ENCODE measurements at places on chromosomes 11 and 22.

DNA sequence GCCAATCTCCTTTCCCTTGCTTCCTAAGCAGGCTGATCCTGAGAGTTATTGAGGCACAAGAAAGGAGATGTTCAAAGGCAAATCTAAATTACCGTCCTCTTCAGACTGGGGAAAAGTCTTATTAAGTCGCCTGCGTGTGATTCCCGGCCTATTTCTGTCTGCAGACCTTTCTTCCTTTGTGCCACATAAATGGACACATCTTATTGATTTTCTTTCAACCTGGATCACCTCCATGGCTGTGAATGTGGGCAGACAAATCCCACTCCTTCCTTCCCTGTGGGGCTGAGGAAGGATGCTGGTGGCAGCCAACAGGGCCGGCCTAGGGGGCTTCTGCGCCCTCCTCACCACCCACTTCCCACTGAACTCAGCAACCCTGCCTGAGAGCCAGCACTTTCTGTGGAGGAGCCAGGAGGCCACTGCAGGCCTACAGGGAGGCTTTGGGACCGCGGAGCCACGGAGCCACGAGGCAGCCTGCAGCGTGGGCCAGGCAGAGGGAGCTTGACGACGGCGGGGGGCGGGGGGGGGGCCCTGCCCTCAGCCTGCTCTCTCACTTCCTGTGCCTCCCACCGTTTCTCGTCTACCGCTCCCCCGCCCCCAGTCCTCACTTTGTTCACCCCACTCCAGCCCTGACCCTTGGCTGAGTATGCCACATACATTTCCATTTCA, 73.6 kb upstream of the LMO1 start:
- no peak for DNase-seq

DNA sequence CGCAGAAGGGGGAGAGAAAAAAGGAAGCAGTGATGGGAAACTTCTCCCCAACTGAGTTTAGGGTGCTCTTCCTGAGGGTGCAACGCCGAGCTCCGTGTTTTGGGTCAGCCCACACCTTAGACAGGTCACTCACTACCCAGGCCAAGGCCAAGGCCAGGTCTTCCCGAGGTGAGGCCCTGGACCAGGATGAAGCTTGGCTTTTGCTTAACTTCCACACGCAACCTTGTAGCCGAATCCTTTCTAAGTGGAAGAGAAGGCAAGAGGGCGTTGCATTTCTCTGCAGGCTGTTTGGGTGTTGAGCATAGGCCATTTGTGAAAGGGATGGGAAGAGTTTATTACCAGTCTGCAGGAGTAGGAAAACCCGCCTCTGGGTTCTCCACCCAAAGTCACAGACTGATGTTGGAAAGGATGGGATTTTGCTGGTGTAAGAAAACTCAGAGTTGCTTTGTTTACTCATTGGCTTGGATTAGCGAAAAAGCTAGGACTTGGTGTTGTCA, 1.5 kb downstream of the KREMEN1 start:
- no peak for DNase-seq

DNA sequence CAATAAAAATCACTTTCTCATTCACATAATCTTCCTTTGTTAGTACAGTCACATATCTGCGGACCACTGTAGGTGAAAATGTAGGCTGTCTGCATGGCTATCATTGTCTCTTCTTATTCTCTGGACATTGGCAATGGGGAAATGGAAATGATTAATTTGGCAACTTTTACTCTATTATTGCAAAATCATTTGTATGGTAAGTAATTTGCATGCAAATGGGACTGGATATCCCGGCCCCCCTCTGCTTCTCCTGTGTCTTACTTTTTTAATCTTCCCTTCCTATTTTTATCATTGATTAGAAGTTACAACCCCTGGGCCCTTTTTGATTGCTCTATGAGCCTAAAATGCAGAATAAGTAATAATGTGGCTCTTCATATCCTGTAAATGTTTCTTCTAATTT, 6.0 kb downstream of the GRK3 start:
- DNase-seq: no peak

GRCh38 chr22:38282397-38282796, 9.6 kb upstream of the TMEM184B start:
- DNase-seq: no peak

- DNase-seq: no peak
These were observed 52.3 kb downstream of the GAB4 start for GRCh38 chr22:16955678-16956210.

- no peak for DNase-seq
These were observed 12.7 kb upstream of the TMEM218 start for GRCh38 chr11:125123947-125124617.

DNA sequence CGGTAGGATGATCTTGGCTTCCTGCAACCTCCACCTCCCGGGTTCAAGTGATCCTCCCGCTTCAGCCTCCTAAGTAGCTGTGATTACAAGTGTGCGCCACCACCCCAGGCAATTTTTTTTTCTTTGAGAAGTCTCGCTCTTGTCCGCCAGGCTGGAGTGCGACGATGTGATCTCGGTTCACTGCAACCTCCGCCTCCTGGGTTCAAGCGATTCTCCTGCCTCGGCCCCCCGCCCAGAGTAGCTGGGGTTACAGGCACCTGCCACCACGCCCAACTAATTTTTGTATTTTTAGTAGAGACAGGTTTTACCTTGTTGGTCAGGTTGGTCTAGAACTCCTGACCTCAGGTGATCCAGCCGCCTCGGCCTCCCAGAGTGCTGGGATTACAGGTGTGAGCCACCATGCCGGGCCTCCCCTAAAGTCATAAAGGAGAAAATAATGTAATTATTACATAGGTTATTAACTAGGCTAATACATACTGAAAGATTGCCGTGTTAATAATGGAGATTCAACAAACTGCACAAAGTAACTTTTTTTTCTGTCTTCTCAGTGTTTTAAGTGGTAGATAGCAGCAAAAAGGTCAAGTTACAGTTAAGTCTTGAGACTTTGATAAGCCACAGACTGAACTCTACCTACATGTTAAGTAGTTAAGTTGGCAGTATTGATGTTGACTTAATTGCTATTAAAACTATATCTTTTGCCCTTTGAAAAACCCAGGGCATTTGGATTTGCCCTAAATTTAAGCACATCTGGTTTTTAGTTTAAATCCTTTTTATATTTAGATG, 3.9 kb downstream of the CAPRIN1 start:
- DNase-seq: no peak

- DNase-seq: no peak
These were observed 398.8 kb upstream of the RAG2 start for GRCh38 chr11:36996795-36997194.

- DNase-seq: peak; percentile 23
These were observed 1.9 kb downstream of the ESAM start for GRCh38 chr11:124760205-124760652.

- no peak for DNase-seq
These were observed 86.0 kb downstream of the MAML2 start for GRCh38 chr11:96257036-96257435.

DNA sequence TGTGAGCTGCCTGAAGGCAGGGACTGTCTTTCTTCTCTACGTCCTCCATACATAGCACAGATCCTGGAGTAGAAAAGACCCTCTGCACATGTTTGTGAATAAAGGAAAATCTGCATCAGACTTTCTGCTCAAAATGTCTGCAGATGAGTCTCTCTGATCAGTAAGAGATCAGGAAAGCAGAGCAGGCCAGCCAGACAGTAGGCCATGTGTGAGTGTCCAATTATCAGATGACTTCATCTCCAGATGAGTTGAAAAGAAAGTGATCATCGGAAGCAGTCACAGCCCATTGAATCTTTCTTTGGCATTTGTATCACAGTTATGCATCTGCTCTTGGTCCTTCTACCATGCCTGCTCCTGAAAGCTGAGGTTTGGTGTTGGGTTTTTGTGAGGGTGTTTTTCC, 298.7 kb upstream of the NCAM1 start:
- no peak for DNase-seq

GRCh38 chr11:58127350-58127749, 2.0 kb upstream of the OR9I1 start:
- DNase-seq: no peak

- DNase-seq: no peak
These were observed 22.5 kb upstream of the OAF start for GRCh38 chr11:120188371-120188770.

GRCh38 chr11:79033833-79034232, 407.0 kb downstream of the TENM4 start:
- DNase-seq: no peak

- DNase-seq: no peak
These were observed 109.1 kb upstream of the NARS2 start for GRCh38 chr11:78683774-78684173.

- DNase-seq: no peak
These were observed 18.6 kb upstream of the CHORDC1 start for GRCh38 chr11:90241414-90241813.

- no peak for DNase-seq
These were observed 13.3 kb downstream of the SMCO4 start for GRCh38 chr11:93529707-93530467.

DNA sequence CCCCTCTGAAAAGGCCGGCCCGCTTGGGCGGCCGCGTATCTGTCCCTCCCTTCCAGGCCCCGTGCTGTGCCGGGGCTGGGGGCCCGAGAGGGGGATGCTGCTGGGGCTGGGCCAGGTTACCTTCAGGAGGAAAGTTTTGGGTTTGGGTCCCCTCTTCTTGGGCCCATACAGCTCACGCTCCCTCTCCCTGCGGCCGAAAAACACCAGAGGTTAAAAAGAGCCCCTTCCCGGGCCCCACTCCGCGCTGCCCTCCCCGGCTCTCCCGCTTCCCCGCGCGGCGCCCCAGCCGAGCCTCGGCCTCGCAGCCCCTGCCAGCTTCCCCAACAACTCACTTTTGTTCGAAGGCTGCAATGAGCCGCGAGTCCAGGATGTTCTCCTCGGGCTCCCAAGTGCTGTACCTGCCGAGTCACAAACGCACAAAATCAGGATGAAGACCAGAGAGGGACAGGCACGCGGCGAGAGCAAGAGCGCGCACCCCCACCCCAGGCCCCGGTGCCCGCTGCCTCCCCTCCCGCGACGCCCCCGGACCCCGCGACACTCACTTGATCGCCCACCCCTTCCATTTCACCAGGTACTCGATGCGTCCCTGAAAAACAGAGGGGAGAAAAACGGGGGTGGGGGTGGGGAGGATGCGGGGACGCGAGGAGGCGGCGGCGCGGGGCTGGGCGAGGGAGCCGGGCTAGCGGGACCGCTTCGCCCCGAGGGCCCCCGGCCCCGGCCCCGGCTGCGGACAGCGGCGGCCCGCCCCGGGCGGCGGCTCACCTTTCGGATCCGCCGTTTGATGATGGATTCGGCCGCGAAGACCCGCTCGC, 450 bp downstream of the CBX6 start:
- no peak for DNase-seq

DNA sequence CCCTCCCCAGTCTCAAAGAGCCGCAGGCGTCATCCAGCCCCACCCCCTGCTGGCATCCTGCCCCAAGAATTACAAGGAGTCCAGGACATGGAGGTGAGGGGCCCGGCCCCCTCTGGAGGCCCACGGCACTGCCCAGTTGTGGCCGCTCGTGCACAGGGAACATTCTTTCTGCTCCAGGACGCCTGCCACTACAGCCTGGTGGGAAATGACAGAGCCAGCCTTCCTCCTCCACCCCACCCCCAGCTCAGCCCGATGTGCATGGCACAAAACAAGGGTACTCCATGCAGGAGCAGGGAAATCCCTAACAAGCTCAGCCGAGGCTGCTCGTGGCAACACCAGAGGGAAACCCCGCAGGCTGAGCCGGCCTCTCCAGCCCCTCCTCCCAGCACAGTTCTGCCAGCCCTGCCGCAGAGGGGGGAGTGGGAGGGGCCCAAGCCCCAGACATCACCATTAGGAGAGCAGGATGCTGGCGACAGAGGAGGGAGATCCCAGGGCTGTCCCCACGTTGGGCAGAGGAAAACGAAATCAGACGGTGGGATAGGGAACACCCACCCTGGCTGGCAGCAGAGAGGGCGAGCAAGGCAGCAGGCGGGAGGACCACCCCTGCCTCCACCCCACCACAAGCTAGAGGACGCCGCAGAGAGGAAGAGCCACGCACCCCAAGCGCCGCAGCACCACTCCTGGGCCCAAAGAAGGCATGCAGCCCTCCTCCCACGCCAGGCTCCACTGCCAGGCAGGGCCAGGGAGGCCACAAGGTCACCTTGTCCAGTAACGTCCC, 10.0 kb downstream of the IGSF9B start:
- DNase-seq: no peak

- no peak for DNase-seq
These were observed 369.3 kb downstream of the CADM1 start for GRCh38 chr11:115134926-115135325.

- DNase-seq: no peak
These were observed 4.9 kb downstream of the INPPL1 start for GRCh38 chr11:72229336-72229924.

GRCh38 chr11:86547727-86548126, 124.7 kb downstream of the ME3 start:
- DNase-seq: no peak

DNA sequence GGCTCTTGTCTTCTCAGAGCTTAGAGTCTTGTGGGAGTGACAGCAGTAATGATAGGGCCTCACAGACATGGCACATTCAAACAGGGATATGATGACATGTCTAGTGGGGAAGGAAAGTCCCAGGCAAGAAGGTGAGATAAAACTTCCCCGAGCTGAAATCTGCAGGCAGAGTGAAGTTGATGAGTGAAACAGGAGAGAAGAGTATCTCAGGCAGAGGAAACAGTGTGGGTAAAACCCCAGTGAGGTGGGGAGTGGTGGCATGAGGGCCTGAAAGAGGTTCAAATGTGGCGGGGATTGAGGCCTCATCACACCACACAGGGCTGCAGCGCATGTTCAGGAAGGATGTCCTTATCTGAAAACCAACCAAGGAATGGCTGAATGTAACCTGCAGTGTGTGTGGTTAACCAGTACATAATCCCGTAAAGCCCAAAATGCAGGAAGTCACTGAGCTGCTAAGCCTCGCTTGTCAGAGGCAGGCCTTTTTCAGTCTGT, 153.8 kb upstream of the E2F8 start:
- no peak for DNase-seq

DNA sequence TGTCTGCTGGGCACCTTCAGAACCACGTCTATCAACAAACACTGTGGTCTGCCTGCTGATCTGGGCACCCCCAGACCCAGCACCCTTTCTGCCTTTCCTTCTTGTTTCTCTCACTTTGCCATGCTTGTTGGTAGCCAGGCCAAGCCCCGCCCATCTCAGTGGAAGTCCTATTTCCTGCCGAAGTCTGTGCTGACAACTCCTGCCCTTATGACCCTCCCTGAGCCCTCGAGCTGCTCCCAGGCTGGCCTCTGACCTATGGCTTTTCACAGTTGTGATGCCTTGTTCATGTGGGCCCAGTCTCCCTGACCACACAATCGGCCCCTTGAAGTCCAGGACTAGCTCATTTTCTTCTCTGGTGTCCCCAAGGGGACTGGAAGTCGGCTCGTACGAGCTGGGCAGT, 132.1 kb downstream of the DSCAML1 start:
- DNase-seq: no peak

Data from stimulated activated naive B cell treated with anti-CD40 and anti-IgM and Interleukin-4, amounts not matched to agents 10 μg/mL and 1 μg/mL and 100 μg/mL, for 72 hours (primary cell).